HTR-8/SVneo (cell line): ENCODE measurements at places on chromosomes 1 and 21.
A peak's percentile ranks its signal among the peaks of the same experiment; 100 is the strongest.

GRCh38 chr1:29179641-29180184 lies 2.0 kb downstream of the SRSF4 start:
- DNase-seq, result no peak

DNA sequence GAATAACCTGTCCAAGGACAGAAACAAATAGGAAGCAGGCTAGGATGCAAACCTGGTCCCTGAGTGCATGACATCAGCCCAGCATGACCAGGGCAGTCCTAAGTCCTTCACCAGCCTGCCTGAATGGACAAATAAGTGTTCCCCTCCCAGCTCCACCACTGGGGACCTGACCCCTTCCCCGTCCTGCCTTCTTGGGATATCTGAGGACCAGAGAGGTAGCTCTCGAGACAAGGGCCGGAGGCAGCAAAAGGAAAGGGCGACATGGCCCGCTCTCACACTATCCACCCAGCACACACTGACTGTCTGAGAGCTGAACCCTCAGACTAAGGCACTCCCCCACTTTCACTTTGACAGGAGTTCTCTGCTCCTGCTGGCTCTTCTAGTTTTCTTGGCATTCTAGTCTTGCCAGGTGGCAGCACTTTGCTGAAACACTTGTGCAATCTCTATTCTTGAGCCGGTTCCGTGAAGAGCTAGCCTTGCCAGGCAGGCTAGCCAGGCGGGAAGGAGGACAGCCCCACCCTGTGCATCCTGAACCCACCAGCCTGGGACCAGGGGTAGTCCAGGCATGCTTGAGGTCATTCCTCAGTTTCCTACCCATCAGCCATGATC lies 251.1 kb upstream of the RAB4A start:
- DNase-seq, result no peak

GRCh38 chr1:244450597-244451538 lies 841 bp downstream of the ADSS2 start:
- peak; percentile 52 for DNase-seq

GRCh38 chr1:186865253-186865652 lies 36.5 kb downstream of the PLA2G4A start:
- no peak for DNase-seq

- no peak for DNase-seq
Observed at GRCh38 chr1:212593821-212594251, 14.7 kb upstream of the ATF3 start.

- DNase-seq, result no peak
Observed at GRCh38 chr1:65025794-65026193, 59.4 kb upstream of the JAK1 start.

GRCh38 chr1:96544831-96545221 lies 176.8 kb upstream of the PTBP2 start:
- DNase-seq, result no peak

DNA sequence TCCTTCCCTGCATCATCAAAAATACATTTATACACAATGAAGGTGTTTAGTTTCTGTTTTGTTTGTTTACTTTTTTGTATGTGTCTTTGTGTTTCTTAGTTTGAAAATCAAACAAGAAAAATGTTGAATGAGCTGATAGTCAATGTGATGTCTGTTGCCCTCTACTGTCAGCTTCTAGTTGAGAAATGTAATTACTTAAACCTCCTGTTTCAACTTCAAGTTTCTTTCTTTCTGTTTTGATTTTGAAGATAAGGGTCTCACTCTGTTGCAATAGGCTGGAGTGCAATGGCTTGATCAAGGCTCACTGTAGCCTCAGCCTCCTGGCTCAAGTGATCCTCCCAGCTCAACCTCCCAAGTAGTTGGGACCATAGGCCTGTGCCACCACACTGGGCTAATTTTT lies 37.5 kb downstream of the SPTA1 start:
- DNase-seq, result no peak

GRCh38 chr1:195897076-195897475 lies 711.2 kb downstream of the KCNT2 start:
- no peak for DNase-seq

DNA sequence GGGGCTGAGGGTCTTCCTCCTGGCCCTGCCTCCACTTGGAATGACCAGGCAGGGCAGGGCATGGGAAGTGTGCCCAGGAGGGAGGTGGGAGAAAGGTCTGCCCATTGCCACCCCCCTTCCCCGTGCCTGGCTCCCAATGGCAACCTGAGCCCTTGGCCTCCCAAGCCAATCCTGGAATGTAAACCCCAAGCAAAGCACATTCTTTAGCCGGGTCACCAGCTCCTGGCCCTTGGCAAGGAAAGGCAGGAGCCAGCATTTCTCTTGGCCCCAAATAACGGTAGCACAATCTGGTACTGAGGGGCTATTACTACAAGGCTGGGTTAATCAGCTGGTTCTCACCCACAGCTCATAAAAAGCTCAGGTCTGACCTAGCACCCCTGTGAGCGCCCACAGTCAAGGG lies 6.9 kb upstream of the NUAK2 start:
- no peak for DNase-seq

- DNase-seq, result no peak
Observed at GRCh38 chr21:37208056-37208721, 58.9 kb downstream of the VPS26C start.

DNA sequence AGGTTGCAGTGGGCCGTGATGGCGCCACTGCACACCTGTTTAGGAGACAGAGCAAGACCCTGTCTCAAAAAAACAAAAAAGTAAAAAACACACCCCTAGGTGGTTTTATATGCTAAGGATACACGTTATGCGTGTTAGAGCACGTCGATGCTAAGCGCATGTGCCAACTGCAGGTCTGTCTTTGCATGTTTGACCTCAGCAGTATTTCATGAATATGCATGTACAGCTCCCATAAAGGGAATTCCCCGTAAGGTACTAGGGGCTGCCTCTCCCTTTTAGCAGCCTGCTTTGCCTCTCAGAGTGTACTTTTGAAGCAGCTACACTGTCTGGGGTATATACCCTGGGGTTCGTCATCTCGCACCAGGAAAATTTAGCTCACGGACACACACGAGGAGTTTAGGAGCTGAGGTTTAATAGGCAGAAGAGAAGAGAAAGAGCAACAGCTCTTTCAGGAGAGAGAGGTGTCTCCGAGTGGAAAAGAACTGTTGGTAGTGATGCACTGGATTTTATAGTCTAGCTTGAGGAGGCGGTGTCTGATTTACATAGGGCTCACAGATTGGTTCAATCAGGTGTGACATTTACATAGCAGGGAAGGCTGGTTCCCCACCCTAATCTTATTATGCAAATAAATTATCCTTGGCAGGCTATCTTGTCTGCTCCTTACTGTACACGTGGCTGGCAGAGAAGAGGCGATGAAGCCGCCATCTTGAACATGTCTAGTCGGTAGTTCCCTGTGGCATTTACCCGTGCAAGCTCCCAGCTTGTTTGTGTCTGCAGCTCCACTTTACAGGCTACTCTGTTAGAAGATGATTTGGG lies 4.2 kb upstream of the OTUD3 start:
- no peak for DNase-seq

DNA sequence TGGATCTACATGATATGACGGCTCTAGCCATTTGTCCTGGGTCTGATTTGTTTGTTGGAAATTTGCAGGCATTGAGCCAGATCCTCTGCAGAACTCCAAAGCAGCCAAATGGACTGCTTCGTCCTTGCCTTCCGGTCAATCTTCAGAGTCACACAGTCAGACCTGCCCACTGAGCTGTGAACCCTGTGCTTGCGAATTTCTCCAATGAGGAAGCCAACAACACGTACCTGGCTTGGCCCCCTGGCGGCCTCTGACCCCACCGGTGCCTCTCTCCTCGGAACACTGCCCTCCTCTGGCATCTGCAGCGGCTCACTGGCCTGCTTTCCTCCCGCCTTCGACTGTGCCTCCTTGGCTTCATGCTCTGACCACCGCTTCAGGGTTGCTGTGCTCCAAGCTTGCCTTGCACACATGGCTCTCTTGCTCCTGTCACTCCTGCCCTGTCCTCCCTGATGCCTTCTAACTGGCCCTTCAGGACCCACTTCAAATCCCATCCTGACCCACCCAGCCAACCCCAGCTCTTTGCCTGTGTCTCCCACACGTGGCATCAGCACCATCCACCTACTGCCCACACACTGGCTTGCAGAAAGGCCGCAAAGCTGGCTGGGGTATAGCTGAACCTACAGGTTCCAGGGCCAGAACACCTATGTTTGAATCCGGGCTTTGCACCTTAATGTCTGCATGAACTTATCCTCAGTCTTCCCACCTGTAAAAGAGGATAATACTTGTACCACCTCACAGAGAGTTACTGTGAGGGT lies 128.2 kb downstream of the KCNN3 start:
- DNase-seq, result no peak

GRCh38 chr1:26094677-26095383 lies 16.8 kb upstream of the PDIK1L start:
- DNase-seq, result no peak

DNA sequence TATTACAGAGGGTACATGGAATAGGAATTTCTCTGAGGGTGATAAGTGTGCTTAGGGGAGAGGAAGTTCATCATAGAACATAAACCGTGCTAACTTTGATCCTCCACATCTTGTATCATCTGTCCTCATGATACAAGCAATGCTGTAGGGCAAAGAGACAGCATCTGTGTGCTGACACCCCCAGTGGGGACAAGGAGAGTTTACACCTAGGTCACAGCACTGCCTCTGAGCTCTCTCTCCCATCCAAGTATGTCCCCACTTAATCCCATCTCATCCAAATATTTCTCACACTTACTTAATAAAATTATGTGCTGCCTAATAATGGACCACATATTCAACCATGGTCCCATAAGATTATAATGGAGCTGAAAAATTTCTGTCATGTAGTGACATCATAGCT lies 4.3 kb upstream of the TEDDM1 start:
- DNase-seq, result no peak

GRCh38 chr1:214107322-214108096 lies 119.7 kb downstream of the PROX1 start:
- no peak for DNase-seq

- DNase-seq, result no peak
Observed at GRCh38 chr21:36909423-36909822, 57.0 kb downstream of the HLCS start.

DNA sequence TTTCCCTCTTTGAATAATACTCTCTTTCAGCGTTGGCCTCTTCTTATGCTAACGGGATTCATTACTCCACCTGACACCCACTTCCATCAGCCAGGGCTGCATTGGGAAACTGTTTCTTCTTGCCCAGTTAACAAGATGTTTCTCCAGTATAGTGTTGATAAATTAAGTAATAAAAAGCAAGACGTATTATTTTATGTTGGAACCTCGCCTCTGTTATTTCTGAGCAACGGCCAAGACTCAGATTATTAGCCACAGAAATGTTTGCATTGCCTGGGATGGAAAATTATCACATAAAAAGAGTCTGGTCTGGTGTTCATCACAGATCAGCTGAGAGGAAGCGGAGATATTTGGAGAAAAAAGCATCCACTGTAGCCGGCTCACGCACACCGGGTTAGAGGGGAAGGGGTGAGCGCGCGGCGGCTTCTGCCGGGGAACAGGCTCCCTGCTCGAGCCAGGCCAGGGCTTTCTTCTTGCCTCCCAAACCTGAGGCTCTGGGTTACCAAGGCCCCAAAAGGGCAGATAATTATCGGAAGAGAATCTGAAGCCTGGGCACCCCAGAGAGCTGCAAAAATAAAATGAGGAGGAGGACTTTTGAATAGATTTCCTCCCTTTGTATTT lies 189.5 kb downstream of the PRDM16 start:
- DNase-seq, result no peak

DNA sequence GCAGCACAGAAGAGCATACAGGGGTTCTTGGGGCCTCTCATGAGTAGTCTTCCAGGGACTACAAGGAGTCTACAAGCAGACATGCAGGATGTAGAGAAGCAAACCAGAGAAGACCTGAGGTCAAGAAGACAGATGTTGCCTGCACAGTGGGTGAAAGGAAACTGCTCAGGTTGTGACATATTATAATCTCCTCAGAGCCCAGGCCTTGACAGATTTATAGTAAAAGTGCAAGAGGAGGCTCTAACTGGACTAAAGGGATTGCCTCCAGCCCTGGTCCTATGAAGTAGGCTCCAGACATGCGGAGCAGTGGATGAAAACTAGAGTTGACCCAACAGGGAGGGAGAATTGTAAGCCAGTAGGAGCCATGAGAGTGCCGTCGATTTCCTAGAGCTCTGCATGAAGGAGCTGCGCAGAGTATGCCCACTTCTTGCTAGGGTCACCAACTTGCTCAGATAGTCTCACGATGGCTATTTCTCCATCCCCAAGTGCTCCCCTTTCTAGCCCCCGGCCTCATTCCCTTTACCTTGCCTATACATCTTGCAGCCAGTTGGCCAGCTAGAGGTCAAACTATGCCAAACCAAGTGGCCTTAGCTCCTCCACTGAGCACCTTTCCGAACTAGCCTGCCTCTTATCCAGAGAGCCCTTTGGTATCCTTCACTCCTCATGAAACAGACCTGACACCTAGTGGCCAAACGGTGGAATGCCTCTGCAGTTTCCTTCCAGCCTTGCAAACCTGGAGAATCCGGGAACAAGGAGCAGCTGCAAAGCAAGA lies 36.2 kb upstream of the IPO9 start:
- DNase-seq, result peak; percentile 90

DNA sequence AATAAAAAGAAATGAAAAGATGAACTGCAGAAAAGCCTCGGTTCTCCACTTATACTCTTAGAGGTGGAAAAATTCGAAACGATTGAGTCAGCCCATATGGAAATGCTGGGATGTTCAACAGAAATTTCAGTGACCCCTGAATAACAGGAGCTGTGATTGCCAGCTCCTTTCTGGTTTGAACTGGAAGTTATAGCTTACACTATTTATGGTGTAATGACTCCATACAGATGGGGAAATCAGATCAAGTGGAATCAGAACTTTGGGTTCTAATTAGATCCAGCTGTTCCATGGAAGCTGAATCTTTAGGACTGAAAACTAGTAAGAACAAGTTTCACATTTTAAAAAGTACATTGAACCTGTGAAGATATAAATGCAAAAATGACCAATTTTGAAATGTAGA lies 569.3 kb upstream of the ZRANB2 start:
- DNase-seq, result no peak

GRCh38 chr1:241482761-241483250 lies 36.7 kb downstream of the FH start:
- DNase-seq, result peak; percentile 59

GRCh38 chr1:31753707-31754349 lies 10.3 kb downstream of the ADGRB2 start:
- DNase-seq, result no peak

DNA sequence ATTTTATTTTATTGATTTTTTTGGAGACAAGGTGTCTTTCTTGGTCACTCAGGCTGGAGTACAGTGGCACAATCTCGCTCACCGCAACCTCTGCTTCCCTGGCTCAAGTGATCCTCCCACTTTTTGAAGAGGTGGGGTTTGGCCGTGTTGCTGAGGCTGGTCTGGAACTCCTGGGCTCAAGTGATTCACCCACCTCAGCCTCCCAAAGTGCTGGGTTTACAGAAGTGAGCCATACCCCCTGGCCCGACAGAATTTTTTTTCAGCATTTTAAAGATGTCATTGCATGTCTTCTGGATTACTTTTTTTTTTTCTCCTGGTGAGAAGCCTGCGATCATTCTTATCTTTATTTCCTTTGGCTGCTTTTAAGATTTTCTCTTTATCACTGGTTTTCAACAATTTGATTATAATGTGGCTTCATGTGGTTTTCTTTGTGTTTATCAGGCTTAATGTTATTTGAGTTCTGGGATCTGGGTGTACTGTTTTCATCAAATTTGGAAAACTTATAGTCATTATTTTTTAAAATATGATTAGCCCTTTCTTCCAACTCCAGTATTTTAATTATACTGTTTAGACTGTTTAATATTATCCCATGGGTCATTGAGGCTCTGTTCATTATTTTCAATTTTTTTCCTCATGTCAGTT lies 23.1 kb upstream of the PTBP2 start:
- DNase-seq, result no peak

- DNase-seq, result peak; percentile 14
Observed at GRCh38 chr1:20702416-20702815, 15.4 kb downstream of the KIF17 start.

- no peak for DNase-seq
Observed at GRCh38 chr1:214272964-214273533, 7.9 kb upstream of the SMYD2 start.
